SK-N-SH (cell line): ENCODE measurements at places on chromosomes 2 and 18. TPM values are rescaled to one million over a fixed set of nuclear protein-coding genes. Genes with fewer than 3 reads are reported as not detected.

AGXT gene
- polyA plus RNA-seq = not detected in 2 replicates

TUBA3E gene
- not detected in 2 replicates for polyA plus RNA-seq

ANKRD23 gene
- polyA plus RNA-seq = 3.1 and 3.8 TPM in 2 replicates

NEUROD1 gene
- polyA plus RNA-seq = 0.02 and 0.03 TPM in 2 replicates

- DNase-seq = no peak
These were observed 3.5 kb downstream of the DUSP11 start for GRCh38 chr2:73776381-73776780.

GRCh38 chr2:226730481-226730880, 69.1 kb downstream of the IRS1 start:
- peak; percentile 19 for DNase-seq

DNA sequence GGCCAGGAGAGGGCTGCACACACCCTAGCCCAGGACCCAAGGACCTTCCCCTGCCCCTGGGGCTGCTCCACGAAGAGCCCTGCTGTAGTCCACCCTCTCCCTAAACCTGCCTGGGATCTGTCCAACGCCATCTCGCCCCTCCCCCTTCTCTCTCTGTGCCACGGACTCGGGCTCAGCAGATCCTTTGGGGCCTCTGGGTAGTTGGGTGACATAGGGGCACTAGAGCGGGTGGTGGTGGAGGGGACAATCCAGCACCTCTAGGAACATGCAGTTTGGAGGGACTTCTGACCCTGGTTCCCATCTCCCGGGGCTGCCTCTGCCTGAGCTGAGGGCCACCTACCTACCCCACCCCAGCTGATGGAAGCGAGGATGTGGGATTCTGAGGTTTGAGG, 7.3 kb upstream of the CRYBA2 start:
- peak; percentile 60 for DNase-seq

DNA sequence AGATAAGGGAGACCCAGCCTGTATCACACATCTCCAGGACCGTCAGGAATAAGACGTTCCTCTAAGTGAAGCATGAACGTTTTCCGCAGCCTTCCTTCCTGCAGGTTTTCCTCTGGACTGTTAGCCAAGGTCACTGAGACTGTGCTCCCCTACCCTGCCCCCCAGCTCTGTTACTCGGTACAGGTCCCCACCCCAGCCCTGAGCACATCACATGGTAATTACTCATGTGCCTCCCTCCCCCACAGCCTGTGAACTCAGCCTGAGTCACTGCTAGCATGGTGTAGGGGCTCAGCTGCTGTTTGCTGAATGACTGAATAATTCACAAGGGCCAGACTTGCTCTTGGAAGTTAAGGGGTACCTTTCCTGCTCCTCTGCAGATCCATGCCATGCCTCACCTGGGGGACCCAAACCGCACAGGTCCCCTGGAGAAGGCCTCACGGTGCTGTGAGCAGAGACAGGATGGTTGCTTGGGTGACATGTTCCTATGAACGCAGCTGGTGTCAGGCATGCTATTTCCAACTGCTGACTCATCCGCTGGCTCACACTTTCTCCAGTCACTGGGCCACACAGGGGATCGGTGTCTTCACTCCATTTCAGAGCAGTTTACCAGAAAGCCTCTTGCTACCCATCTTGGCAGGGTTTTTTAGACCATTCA, 88.2 kb downstream of the PLB1 start:
- no peak for DNase-seq

GRCh38 chr2:56047136-56047535, 123.6 kb upstream of the EFEMP1 start:
- no peak for DNase-seq

DNA sequence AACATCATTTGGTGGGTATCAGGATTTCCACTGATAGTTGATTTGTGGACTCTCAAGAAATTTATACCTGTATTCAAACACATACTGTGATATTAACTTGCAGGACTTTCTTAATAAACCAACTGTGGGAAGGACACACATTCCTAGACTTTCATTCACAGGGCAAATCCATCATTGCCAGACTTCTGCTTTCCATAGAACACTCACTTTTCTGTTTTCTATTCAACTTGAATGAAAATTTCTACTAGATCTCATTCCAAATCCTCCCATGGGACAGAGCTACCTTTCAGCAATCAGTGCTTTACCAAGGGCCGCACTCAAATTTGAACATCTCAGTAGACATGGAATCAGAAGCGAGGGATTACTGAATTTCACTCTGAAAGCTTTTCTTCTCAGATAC, 612.5 kb downstream of the IRS1 start:
- DNase-seq = no peak

- no peak for DNase-seq
These were observed 122.5 kb downstream of the PLEKHM3 start for GRCh38 chr2:207902821-207903220.

GRCh38 chr2:79770926-79771325, 258.1 kb downstream of the CTNNA2 start:
- no peak for DNase-seq

GRCh38 chr2:172256886-172257285, 154.2 kb upstream of the DLX2 start:
- peak; percentile 42 for DNase-seq
